Esophagus squamous epithelium (tissue), 5 donors: ENCODE measurements at places on chromosomes 6 and 20. TPM values are rescaled to one million over a fixed set of nuclear protein-coding genes. Genes with fewer than 3 reads are reported as not detected.

- no peak for DNase-seq
Observed at GRCh38 chr20:50673466-50674137, 17.7 kb downstream of the RIPOR3 start.

Gene RPL7L1
- 67.4 TPM for total RNA-seq

GRCh38 chr20:49318091-49318429 is 40.2 kb upstream of the ZNFX1 start:
- DNase-seq, result no peak

- DNase-seq, result no peak
Observed at GRCh38 chr6:151647976-151648639, 154.3 kb downstream of the CCDC170 start.

GRCh38 chr6:6569096-6569810 is 19.3 kb upstream of the LY86 start:
- DNase-seq, result no peak

DNA sequence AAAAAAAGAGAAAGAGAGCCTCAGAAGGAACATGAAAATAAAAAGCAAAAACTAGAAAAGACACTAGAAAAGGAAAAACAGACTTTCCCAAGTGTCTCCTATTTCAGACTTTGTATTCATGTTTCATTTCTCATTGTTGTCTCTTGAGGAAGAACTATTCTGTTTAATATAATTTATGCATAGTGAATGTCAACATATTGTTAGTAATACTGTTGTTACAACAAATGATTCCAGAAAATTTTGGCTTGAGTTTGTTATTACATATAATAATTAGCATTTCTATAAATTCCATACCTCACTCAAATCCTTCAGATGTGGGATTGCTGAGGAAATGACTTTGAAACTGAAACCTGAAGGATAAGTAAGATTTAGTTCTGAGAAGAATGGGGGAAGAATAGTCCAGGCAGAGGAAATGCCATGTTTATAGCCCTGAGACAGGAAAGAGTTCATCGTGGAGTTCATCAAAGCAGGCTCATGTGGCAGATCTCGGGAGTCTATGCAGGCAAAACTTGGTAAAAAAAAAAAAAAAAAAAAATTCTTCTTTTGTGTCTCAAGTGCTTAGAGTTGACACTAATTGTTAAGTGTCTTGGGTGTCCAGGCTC is 53.1 kb upstream of the EIF2S2 start:
- no peak for DNase-seq

DNA sequence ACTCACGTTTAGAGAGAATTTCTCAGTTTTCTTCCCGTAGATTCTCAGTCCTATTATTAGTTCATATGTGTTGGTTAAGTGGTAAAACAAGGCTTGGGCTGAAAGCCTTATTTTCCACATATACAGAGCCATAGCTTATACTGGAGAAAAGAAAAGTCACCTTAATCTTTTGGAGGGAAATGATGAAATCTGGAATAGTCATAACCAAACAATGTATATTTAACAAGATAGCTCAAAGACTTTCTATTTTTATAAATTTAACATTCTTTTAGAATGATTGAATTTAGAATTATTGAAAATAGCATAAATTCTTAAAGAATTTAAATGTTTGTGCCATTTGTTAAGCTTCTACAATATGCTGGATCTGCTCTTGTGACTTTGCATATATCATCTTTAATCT is 85.8 kb downstream of the CDKAL1 start:
- no peak for DNase-seq

DNA sequence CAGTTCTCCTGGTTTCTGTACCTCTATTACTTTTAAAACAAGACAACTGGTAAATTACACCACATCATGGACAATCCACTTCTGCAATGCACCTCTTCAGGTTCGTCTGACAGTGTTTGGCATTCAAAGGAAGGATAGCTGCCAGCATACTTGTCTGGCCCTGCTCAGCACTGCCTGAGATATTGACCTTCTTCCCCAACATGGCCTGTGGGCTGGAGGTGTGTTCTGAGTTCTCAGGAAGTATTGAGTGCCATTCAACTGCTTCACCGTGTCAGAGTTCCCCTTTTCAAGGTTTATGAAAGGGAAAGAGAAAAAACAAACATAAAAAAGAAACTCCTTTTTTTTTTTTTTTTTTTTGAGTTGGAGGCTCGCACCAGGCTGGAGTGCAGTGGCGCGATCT is 267.9 kb upstream of the SASH1 start:
- no peak for DNase-seq

Gene HAO1
- total RNA-seq, result not detected

DNA sequence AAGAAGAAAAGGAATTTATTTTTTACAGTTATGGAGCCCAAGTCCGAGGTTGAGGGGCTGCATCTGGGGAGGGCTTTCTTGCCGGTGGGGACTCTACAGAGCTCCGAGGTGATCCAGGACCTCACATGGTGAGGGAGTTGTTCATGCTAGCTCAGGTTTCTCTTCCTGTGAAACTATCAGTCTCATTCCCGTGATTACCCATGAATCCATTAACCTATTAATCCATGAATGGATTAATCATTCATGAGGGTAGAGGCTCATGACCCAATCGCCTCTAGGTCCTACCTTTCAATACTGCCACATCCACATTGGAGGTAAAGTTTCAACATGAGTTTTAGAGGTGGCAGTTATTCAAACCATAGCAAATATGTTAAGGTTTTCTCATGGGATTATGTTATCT is 3.8 kb downstream of the DSE start:
- DNase-seq, result no peak

- no peak for DNase-seq
Observed at GRCh38 chr6:44626616-44627015, 239.1 kb downstream of the CDC5L start.

Gene RRAGD
- 67.1 TPM for total RNA-seq

Gene FIG4
- 8.6 TPM for total RNA-seq

DNA sequence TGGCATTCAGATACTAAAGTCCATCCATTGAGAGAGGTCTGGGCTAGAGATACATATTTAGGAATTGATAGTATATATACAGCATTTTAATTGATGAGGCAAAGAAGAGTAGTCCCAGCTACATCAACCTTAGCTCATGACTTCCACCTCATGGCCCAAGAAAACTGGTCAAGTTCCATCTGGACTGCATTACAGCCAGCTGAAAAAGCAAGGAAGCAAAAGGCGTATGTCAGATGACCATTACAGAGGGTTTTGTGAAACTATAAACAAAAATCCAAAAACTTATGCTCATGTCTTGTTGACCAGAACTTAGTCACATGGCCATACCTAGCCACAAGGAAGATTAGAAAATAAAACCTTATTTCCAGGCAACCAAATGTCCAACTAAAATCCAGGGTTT is 46.8 kb upstream of the RNF146 start:
- no peak for DNase-seq

- no peak for DNase-seq
Observed at GRCh38 chr20:58523072-58523970, 8.1 kb upstream of the APCDD1L start.

Gene SAMD3
- 3.8 TPM for total RNA-seq

- DNase-seq, result no peak
Observed at GRCh38 chr6:144809969-144810368, 524.8 kb downstream of the UTRN start.

DNA sequence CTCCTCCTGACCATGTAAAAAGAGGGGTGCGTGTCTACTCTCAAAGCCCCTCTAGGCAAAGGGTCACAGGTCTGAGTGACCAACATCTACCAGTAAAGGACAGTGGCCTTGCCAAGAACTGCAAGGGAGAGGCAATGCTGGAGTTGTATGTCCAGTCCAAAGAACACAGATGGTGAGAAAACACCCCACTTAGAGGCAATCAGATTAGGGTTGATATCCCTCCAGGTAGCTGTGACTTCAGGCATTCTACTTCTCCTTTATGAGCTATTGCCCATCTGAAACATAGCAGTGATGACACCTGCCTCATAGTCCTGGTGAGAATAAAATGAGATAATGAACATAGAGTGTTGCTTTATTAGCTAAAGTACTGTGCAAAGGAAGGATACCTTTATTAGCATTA is 50.8 kb upstream of the MAFB start:
- DNase-seq, result no peak

Gene CNKSR3
- 15.1 TPM for total RNA-seq

DNA sequence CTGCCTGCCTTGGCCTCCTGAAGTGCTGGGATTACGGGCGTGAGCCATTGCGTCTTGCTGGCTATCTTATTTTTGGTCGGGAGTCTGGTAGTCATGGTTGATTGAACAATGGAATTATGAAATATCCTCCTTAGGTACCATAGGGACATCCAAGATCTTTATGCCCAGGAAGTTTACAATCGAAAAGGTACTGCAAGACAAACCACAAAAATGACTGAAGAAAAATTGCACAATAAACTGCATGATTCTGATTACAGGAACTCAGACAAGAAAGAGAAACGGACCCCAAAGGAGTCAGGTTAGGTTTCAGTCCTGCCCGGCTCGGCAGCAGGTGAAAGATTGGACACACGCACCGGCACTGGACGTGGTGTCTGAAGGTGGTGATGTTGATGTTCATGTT is 5.3 kb downstream of the SLC26A8 start:
- no peak for DNase-seq

- no peak for DNase-seq
Observed at GRCh38 chr6:33075208-33075567, 602 bp upstream of the HLA-DPB1 start.

- no peak for DNase-seq
Observed at GRCh38 chr6:43713643-43714310, 26.2 kb upstream of the MRPS18A start.

GRCh38 chr6:101799531-101799930 is 406.0 kb downstream of the GRIK2 start:
- DNase-seq, result no peak

Gene MACROD2
- 2.1 TPM for total RNA-seq

DNA sequence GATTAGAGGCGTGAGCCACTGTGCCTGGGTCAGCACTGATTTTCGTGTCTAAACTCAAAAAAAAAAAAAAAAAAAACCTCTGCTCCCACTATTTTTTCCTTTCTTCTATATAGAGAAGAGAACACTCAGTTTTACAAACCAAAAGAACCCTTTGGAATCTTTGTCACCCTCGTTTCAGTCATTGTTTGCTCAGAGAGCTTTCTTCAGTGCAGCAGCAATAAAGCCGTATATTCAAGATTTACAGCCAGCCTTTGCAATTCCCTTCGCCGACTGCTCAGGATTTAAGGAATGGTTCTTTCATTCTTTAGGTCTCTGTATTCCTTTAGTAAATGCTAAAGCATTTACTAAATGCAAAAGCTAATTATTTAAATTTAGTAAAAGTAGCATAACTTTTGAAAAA is 20.1 kb downstream of the RIOK1 start:
- DNase-seq, result no peak

Gene RBM38
- total RNA-seq, result 15.3 TPM

GRCh38 chr20:21693322-21693721 is 12.1 kb upstream of the PAX1 start:
- DNase-seq, result no peak

GRCh38 chr6:56430629-56431600 is 183.5 kb upstream of the COL21A1 start:
- no peak for DNase-seq

- DNase-seq, result no peak
Observed at GRCh38 chr20:38126932-38127621, 38.0 kb downstream of the TGM2 start.

Gene ATF6B
- total RNA-seq, result 28.7 TPM

DNA sequence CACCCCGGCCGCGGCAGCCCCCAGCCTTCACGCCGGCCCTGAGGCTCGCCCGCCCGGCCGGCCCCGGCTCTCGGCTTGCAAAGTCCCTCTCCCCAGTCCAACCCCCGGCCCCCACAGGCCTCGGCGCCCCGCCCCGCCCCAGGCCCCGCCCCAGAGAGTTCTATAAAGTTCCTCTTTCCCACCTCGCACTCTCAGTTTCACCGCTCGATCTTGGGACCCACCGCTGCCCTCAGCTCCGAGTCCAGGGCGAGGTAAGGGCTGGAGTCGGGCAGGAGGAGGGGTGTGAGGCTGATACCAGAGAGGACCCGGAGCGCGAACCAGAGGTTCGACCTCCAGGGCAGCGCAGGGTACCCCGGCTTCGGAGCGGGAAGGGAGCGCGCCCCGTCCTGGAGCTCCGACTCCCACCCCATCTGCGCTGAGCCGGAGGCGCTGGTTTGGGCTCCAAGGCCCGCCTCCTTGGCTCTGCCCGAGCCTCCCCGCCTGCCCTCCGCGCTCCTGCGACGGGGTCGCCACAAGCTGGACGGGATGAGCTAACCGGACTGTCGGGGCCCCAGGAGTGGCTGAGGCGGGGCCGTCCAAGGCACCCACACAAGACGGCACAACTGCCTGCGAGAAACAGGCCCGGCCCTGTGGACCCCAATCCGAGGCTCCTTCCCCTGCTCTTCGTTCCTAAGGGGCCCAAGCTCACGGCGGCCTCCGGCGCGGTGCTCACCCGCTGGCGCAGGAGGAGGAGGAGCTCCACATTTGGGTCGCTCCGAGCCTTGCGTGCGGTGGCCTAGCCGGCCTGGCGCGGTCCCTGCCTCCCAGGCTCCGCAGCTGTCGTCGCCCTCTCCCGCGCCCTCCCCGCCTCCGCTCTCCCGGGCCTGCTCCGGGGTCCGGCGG is at the start of gene IRF4:
TSS of gene IRF4 (plus strand) at position 194 of the 882 bp plus-strand sequence. CDS start 1,401 bp downstream, outside the sequence.
- no peak for DNase-seq

Gene WFDC10B
- total RNA-seq, result not detected

- DNase-seq, result no peak
Observed at GRCh38 chr6:139050770-139051313, 22.3 kb downstream of the ABRACL start.

Gene RNF39
- 8.5 TPM for total RNA-seq

- no peak for DNase-seq
Observed at GRCh38 chr6:35477551-35478179, 9.5 kb downstream of the RPL10A start.

- no peak for DNase-seq
Observed at GRCh38 chr6:123997223-123997622, 193.6 kb downstream of the NKAIN2 start.

- no peak for DNase-seq
Observed at GRCh38 chr6:81797591-81797990, 45.1 kb upstream of the TENT5A start.

- DNase-seq, result no peak
Observed at GRCh38 chr20:51660672-51661608, 107.2 kb downstream of the ATP9A start.

DNA sequence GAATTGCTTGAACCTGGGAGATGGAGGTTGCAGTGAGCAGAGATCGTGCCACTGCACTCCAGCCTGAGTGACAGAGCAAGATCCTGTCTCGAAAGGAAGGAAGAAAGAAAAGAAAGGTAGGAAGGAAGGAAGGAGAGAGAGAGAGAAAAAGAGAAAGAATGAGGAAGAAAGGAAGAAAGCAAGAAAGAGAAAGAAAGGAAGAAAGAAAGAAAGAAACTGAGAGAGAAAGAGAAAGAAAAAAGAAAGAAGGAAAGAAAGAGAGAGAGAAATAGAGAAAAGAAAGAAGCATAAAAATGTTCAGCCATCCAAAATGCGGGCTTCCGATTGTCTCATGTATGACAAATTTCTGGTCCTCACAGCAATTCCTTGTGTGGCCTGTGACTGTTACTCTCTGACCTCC is 22.8 kb downstream of the MUC22 start:
- no peak for DNase-seq
